ENCODE measurements at places on chromosomes 7 and 10. TPM values are rescaled to one million over a fixed set of nuclear protein-coding genes. Genes with fewer than 3 reads are reported as not detected.

PRKCQ gene
- total RNA-seq = 0.22 TPM

MAGI2 gene
- 0.60 TPM for total RNA-seq

CNTNAP2 gene
- total RNA-seq = 0.09 TPM

ST7 gene
- total RNA-seq = 12.0 TPM

CAMK2B gene
- not detected for total RNA-seq

BMPER gene
- 1.1 TPM for total RNA-seq

CLDN15 gene
- 2.1 TPM for total RNA-seq

VAX1 gene
- not detected for total RNA-seq

SMKR1 gene
- total RNA-seq = 0.34 TPM
